ENCODE measurements at places on chromosomes 1 and 21.

- no peaks in the 10 kb centered on the region for H3K27me3 ChIP-seq
- H3K36me3 ChIP-seq, result no peaks in the 10 kb centered on the region
- no peak overlapping the region for H3K27ac ChIP-seq
- no peaks in the 10 kb centered on the region for H3K4me1 ChIP-seq
- DNase-seq, result no peak
- H3K4me3 ChIP-seq, result no peak overlapping the region
Observed at GRCh38 chr1:40004857-40005256, 35.7 kb upstream of the CAP1 start.

GRCh38 chr1:28537457-28538199 is 15.3 kb upstream of the TRNAU1AP start:
- peaks cover 9% of the 10 kb centered on the region for H3K4me1 ChIP-seq
- DNase-seq, result no peak
- no peaks in the 10 kb centered on the region for H3K27me3 ChIP-seq
- no peaks in the 10 kb centered on the region for H3K36me3 ChIP-seq

DNA sequence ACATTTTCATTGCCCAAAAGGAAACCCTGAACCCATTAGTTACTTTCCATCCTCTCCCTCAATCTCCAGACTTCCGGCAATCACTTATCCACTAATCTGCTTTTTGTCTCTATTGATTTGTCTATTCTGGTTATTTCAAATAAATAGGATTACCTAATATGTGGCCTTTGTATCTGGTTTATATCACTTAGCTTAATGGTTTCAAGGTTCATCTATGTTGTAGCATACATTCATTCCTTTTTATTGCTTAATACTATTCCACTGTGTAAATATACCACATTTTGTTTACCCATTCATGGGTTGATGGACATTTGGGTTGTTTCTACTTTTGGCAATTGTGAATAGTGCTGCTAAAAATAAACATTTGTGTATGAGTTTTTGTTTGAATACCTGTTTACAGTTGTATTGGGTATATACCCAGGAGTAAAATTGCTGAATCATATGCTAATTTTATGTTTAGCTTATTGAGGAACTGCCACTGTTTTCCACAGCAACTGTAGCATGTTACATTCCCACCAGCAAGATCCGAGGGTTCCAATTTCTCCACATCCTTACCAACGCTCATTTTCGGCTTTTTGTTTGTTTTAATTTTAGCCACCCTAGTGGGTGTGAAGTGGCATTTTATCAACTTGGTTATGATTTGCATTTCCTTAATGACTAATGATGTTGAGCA is 2.5 kb upstream of the SLC25A44 start:
- H3K36me3 ChIP-seq, result no peaks in the 10 kb centered on the region
- no peak for DNase-seq
- H3K27ac ChIP-seq, result no peak overlapping the region
- H3K4me1 ChIP-seq, result peaks cover 10% of the 10 kb centered on the region
- no peak overlapping the region for H3K4me3 ChIP-seq

DNA sequence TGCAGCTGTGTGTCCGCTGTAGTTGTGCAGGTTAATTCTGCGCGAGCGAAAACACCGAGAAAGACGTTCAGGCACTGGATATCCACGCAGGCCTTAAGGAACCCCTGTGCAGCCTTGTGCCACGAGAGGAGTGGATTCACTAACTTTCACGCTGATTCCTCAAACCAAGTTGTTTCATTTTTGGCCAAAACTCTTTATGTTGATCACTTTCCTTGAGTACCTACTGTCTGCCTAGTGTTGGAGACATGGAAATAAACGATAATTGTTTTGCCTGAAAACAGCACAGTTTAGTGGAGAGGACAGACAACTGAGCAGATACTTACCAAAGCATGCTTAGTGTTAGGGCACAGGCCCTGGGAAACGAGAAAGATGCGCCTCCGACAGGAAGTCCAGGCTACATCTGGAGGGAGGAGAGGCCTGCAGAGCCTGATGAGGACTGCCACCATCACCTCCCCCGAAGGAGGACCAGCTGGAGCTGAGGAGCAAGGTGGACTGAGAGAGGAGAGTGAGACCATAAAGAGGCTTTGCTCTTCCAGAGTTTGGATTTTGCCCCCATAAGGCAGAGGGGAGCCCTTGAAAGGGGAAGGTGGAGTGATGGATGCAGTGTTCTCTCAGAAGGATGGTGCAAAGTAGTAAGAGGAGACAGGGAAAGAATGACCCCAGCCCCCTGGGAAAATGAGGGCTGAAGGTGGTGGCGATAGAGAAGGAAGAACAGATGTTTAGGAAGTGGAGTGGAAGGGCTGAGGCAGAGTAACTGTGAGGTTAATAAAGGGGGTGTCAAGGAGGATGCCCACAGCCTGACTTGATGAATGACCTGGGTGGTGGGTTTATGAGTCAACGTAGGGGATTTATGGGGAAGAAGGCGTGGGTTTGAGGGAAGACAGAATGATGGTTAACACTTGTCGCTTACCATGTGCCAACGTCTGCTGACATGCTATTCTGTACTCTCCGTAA is 956 bp upstream of the SCAF4 start:
- peak overlapping the region; percentile 31 for H3K27ac ChIP-seq
- H3K4me1 ChIP-seq, result peaks cover 28% of the 10 kb centered on the region
- DNase-seq, result no peak
- H3K4me3 ChIP-seq, result no peak overlapping the region
- no peaks in the 10 kb centered on the region for H3K36me3 ChIP-seq
- H3K27me3 ChIP-seq, result no peaks in the 10 kb centered on the region

DNA sequence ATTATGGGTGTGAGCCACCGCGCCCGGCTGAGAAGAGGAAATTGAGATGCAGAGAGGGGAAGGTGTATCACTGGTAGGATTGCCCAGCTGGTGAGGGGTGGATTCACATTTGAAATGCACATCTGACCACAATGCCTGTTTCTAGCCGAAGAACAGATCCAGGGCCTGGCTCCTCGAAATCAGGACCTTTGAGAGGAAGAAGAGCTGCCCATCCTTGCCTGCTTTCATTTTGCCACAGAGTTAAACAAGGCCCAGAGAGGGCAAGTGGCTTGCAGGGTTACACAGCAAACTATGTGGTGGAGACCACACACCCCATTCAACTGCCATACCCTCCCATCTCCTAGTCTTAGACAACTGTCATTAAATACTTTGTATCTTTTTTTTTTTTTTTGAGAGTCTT is 32.9 kb upstream of the TMEM61 start:
- no peak for DNase-seq
- no peaks in the 10 kb centered on the region for H3K27me3 ChIP-seq
- H3K4me1 ChIP-seq, result no peaks in the 10 kb centered on the region
- H3K36me3 ChIP-seq, result no peaks in the 10 kb centered on the region
- H3K4me3 ChIP-seq, result no peak overlapping the region

DNA sequence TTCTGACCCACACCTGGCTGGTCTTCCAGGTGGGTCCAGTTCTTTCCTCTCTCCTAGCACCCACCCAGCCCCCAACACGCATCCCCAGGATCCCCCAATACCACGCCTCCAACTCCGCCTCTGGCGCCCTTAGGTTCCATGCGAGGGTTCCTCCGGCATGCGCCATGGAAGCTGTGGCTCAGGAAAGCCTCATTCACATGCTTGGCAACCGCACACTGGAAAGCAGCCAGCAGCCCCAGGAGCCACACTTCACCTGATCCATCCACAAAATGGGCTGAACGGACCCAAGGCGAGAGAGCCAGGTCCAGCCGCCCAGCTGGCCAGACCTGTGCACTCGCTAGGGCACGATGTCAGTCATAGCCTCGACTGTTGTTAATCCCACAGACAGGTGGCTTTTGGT is 161.2 kb downstream of the PSMG1 start:
- H3K27me3 ChIP-seq, result no peaks in the 10 kb centered on the region
- H3K36me3 ChIP-seq, result no peaks in the 10 kb centered on the region
- peaks cover 28% of the 10 kb centered on the region for H3K4me1 ChIP-seq
- DNase-seq, result no peak
- no peak overlapping the region for H3K4me3 ChIP-seq

DNA sequence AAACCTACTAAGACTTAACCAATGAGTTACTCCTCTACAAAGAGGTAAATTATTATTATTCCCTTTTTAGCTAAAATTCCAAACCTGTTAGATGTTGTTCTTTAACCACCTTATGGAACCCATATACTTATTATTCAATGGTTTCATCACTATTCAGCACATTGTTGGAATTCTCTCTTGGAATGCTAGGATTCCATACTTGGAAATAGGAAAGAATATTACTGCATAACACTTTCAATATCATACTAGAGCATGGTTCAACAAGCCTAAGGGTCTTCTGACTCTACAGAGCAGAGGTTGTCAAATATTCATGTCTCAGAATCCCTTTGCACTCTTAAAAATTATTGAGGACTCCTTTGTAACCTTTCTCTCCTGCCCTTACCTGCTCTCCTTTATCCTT is 69.4 kb downstream of the DEGS1 start:
- no peaks in the 10 kb centered on the region for H3K27me3 ChIP-seq
- no peak overlapping the region for H3K4me3 ChIP-seq
- no peak overlapping the region for H3K27ac ChIP-seq
- peaks cover 16% of the 10 kb centered on the region for H3K36me3 ChIP-seq

DNA sequence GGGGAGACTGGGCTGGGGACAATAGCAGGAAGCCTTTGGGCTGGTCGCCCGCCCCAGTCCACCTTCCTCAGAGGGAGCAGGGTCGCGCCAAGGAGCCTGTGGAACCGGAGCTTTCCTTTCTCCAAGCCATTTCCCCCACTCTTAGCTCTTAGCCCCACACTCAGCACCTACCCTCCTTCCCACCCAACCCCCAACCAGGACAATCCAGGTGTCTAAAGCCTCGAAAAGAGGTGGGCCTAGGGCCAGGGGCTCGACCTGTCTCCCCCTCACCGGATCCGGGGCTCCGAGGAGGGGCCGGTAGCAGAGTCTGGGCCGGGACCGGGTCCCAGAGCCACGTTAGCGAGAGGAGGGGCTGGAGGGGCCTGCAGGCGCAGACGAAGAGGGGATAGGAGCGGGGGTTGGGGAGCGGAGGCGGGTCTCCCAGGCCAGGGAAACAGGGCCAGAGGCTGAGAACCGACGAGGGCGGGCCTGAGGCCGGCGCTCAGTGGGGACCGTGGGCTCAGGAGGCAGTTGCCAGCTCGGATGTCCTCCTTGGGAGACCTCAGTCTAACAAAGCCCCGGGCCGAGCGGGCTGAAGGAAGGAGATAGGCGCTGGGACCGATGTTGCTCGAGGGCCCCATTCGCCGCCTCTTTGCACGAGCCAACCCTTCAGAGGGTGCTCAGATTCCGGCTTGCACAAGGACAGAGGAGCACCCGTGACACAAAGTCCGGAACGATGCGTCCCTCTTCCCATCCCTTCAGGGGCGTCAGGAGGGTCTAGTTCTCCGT is 943 bp downstream of the SEMA6C start:
- peaks cover 20% of the 10 kb centered on the region for H3K4me1 ChIP-seq
- H3K27ac ChIP-seq, result peak overlapping the region; percentile 18
- no peaks in the 10 kb centered on the region for H3K36me3 ChIP-seq
- H3K27me3 ChIP-seq, result no peaks in the 10 kb centered on the region
- H3K4me3 ChIP-seq, result no peak overlapping the region

DNA sequence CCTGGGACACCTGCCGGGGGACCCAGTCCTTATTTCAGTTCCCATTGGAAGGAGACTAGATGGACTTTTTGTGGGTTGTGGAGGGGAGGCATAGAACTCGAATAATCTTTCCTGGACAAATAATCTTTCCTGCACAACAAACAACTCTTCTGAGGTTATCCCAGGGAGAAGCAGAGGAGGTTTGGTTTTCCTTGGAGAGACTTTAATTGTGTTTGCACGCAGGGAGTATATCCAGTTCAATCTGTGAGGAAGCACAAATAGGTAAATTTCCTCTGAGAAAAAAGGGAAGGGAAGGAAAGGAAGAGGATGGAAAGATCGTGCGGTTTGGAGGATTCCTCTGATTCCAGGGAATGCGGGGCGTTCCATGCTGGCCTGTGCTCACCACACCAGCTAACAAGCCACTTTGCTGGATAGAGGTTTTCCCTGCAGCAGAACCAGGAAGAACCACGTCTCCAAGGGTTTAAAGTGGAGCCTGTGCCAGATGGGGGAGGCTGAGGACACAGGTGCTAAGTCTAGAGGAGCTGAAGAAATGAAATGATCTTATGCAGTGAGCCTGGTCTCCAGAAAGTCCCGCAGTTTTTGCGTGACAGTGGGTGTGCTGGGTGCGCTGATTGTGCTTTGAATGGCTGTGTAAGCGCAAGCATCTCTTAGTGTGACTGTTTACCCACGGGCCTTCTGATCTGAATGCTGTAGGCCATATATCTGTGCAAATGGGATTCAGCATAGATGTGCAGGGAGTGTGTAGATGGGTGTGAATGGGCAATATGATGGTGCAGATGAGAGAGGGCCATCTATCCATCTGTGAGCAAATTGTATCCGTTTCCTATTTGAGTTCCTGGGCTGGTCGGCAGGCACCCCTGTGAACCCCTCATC is 7.6 kb downstream of the PAX7 start:
- no peak for DNase-seq
- H3K36me3 ChIP-seq, result no peaks in the 10 kb centered on the region
- peaks cover 55% of the 10 kb centered on the region for H3K27me3 ChIP-seq
- H3K4me3 ChIP-seq, result no peak overlapping the region
